G401 (cell line): ENCODE measurements at places on chromosomes 4 and X.
A peak's percentile ranks its signal among the peaks of the same experiment; 100 is the strongest.

- no peak for DNase-seq
Measured at GRCh38 chr4:121353213-121353612, 27.6 kb downstream of the QRFPR start.

- DNase-seq = no peak
Measured at GRCh38 chr4:77052352-77052751, 23.4 kb downstream of the CCNI start.

GRCh38 chr4:163048447-163048846 lies 118.2 kb downstream of the NAF1 start:
- DNase-seq = no peak

GRCh38 chr4:153533387-153533786 lies 67.2 kb downstream of the TMEM131L start:
- DNase-seq = no peak

GRCh38 chrX:100994352-100995281 lies 25.1 kb downstream of the ARL13A start:
- no peak for DNase-seq

- DNase-seq = no peak
Measured at GRCh38 chr4:82710197-82710929, 88.2 kb downstream of the SCD5 start.

DNA sequence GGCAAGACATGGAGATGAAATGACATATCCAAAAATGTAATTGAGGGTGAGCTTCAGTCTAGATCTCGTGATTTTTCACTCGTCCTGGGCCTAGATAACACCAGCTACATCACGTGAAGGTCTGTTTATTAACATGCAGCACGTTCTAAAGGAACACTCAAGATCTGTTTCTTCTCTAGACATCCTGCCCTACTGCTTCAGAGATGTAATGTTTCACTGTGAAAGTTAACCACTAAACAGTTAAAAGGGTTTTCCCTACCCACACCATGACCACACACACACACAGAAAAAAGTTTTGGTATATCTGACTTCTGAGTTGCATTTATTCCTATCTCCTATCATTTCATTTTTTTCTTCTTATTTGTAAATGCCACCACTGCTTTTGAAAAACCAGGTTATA lies 52.3 kb upstream of the SMIM31 start:
- no peak for DNase-seq

DNA sequence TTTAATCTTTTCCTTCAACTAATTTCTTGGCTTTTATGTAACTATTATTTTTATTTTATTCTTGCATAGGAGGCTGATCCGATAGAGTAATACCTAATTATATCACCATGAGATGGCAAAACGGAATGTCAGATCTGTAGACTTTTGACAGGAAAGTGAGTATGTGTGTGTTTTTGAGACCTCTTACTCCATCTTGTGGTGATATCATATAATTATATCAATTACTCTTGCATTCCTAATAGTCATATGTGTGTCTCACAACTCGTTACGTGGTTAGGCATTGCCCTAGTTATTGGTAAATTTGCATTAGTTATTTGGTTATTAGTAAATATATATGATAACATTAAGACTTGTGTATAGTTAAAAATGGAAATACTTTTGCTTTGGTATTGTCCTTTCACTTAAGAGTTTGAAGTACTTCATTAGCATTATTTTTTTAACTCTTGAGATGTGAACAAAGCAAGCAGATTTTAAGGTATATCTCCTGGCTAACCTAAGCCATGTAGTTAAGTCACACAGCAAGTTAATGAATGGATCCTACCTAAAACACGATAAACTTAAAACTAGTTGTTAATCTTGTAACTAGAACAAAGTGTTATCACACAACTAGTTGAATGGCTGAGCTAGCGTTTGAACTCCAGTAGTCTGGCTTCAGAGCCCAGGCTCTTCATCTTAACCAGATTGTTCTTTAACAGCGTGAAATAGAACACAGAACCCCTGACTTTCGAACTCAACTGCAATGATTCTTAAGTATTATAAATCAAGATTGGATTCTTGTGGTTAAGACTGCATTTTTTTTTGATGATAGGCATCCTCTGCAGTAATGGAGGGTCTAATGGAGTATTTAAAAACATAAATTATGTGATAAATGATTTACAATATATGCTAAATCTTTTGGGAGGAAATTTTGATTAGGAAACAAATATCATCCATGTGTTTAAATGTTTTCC lies 67.1 kb downstream of the PGRMC2 start:
- peak; percentile 36 for DNase-seq

- no peak for DNase-seq
Measured at GRCh38 chr4:69321153-69321729, 41.0 kb downstream of the UGT2B28 start.

- DNase-seq = no peak
Measured at GRCh38 chr4:70842761-70843435, 3.2 kb upstream of the GRSF1 start.

GRCh38 chr4:99998062-99998867 lies 48.2 kb upstream of the H2AZ1 start:
- DNase-seq = peak; percentile 60

DNA sequence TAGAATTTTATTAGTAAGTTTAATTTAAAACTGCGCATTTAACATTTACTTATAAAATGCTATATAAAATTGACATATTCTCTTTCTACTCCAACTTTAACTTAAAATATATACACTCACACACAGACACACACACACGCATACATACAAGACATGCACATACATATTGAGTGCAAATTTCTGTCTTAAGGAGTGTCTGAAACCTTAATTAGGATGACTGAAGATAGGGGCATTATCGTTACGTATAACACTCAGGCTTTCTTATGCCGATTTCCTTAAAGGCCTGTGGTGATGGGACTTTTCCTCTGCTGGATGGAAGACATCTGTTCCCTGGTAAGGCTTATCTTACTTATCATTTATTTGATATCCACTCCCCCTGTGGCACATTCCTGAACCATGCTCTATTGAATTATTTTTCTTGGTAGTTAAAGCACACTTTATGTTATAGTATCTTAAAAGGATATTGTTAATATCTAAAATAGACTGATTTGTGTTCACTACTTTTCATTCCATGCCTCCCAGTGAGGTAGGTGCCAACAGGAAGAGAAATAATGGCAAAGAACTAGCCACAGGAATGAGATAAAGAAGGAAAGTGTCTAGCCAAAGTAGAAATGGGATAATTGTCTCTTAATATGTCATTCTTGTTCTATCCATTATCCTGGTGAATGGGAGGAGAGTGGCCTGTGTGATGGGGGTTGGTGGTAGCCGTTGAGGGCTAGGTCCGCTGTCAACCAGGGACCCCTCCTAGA lies 92.9 kb upstream of the GPRIN3 start:
- no peak for DNase-seq

GRCh38 chrX:34764852-34765361 lies 107.8 kb upstream of the TMEM47 start:
- DNase-seq = no peak

GRCh38 chrX:70049925-70050324 lies at the start of gene AWAT2:
Gene AWAT2 (minus strand): TSS chrX:70049938. CDS start chrX:70049932, 6 bp downstream.
- DNase-seq = no peak
